ENCODE measurements at places on chromosomes 5 and 9.

GRCh38 chr5:74490814-74491213, 149.7 kb downstream of the ENC1 start:
- DNase-seq: no peak

- no peak for DNase-seq
Observed at GRCh38 chr9:1217076-1217475, 166.9 kb downstream of the DMRT2 start.

DNA sequence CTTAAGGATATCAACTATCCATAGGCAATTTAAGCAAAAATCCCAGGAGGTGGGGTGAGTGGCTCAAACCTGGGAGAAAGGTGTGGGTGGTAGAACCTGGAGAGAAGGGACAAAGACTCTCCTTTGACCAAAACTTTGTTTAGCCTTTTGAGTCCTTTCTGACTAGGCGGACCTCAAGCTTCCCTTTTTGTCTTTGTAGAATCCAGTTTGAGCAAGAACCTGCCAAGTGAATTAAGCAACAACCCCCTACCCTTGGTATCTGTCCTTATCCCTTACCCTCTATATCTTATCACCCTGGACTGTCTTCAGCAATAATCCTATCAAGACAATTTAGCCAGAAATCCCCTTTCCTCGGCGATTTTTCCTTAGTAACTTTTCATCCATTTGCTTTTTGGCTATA, 53.5 kb upstream of the SLC28A3 start:
- no peak for DNase-seq

DNA sequence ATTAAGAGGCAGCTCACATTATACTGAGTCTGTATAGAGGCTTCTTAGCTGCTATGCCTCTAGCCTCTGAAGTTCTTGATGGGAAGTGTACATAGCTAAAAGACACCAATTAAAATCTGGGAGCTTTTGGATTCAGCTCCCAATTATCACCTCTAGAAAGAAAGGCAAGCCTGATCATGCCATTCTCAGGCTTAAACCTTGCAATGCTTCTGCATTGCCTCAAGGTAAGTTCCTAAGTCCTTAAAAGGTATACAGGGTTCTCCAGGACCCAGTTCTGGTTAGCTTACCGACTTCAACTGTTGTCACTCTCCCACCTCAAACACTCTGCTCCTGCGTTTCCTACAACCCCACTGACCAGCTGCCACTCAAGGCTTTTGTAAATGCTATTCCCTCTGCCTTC, 17.5 kb upstream of the CCL28 start:
- no peak for DNase-seq

DNA sequence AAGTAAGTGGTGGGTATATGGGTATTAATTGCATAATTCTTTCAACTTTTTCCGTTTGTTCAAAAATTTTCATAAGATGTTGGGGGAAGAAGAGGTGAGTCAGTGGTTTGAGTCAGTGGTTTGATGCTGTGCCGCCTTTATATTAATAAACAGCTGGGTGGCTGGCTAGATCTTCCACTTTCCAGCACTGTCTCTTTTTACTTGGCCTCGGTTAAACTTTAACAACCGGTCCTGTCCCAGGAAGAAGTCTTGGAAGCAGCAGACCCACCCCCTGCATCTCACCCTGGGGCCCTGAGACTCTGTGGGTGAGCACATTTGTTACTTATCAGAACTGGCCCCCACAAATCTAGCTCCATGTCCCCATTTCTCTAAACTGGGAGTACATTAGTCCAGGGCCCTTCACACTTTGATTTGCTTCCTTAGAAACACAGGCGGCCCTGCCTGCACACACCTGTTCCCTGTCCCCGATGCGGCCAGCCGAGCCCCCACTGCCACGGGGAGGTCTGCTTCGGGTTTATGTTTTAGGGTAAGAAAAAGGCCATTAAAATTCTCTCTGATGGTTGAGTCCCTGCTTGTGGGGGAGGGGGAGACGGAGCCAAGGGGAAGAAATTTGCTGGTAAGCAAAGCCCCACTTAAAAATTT, 90.7 kb downstream of the PTCH1 start:
- DNase-seq: no peak

GRCh38 chr9:110499608-110500007, 79.9 kb downstream of the SVEP1 start:
- no peak for DNase-seq

DNA sequence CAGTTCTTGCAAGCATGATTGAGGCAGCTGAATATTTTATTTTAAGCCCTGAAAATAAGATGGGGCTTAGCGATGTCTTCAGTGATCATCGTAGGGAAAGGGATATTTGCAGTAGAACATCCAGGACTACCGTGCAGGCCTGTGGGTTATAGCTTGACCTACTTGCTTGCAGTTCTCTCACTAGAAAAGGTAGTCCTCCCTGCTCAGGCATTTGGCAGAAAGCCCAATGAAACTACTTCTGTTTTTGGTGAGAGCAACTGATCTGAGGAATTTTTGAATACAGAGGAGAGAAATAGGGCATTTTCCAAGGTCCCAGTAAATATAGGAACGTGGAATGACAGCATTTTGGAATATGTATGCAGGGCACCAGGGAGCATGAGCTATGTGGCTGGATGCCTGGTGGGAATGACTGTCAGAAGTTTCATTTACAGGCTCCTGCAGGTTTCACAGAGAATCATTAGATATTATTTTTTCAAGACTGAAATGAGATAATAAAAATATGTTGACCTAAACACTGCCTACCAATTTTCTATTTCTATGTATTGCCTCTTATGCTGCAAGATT, 417.9 kb upstream of the ACTBL2 start:
- no peak for DNase-seq

Measured in CD4-positive, alpha-beta T cell treated with Interleukin-4 for 4 hours (primary cell).